ENCODE measurements at places on chromosomes 4 and X.

DNA sequence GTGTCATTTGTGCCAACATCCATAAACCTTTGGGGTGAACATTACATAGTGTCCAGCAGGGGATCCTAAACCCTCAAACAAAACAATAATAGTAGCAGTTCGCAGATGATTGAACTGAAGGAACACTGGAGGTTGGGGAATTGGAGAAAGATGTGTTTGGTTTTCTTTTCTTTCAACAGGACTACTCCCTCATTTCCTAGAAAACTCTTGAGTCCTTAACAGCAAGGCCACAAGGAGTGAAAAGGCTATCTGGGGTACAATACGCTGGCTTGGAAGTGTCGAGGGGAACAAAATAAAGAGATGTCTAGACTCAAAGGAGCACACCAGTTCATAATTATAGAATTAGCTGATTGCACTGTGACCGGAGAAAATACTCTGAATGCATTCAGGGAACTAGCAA, 72.1 kb downstream of the IDS start:
- DNase-seq, result no peak

- DNase-seq, result no peak
Measured at GRCh38 chrX:77017093-77017492, 430.1 kb upstream of the FGF16 start.

DNA sequence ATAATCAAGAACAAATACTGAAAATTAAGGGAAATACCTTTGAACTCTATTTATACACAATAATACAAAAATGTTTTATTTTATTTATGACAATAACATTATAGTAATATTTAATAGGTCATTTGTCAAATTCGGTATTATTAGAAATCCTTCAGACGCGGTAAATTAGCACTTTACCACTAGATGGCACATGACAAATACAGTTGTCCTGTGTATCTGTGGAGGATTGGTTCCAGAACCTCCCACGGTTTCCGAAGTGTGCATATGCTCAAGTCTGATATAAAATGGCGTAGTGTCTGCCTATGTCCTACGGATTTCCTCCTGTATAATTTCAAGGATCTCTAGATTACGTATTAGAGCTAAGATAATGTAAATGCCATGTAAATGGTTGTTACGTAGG, 8.1 kb upstream of the LINC00632 start:
- peak; percentile 11 for DNase-seq

- DNase-seq, result peak; percentile 34
Measured at GRCh38 chr4:144818136-144818535, 172.2 kb downstream of the HHIP start.

Measured in kidney tubule cell (primary cell).